GM23338 (cell line): ENCODE measurements at places on chromosomes 12 and 14.
A peak's percentile ranks its signal among the peaks of the same experiment; 100 is the strongest.

GRCh38 chr12:59615392-59616165 is 19.8 kb downstream of the SLC16A7 start:
- DNase-seq, result no peak

- no peak for DNase-seq
These were observed 591.0 kb upstream of the ATP2B1 start for GRCh38 chr12:90299666-90300065.

GRCh38 chr12:76460807-76461206 is 98.8 kb downstream of the OSBPL8 start:
- DNase-seq, result no peak

GRCh38 chr12:6058481-6059161 is 65.8 kb downstream of the VWF start:
- DNase-seq, result no peak

DNA sequence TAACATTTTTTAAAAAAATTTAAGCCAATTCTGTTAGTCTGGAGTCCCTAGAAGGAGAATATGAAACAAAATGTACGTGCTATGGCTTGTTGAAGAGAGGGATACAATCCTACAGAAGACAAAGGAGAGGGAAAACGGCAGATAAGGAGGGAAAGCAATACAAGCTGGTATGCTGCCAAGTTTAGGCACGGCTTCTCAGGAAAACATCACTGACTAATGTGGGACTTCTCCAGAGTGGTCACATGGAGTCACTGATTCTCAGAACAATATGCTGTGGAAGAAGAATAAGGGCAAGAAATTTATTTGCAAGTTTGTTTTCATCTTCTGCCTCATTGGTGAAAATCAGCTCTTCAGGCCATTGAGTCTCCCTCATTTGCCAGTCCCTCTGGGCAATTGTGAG is 22.9 kb upstream of the NR1H4 start:
- no peak for DNase-seq

- DNase-seq, result no peak
These were observed 720.9 kb upstream of the TBX3 start for GRCh38 chr12:115404761-115405470.

GRCh38 chr12:15268927-15269552 is 47.8 kb upstream of the RERG start:
- peak; percentile 73 for DNase-seq

DNA sequence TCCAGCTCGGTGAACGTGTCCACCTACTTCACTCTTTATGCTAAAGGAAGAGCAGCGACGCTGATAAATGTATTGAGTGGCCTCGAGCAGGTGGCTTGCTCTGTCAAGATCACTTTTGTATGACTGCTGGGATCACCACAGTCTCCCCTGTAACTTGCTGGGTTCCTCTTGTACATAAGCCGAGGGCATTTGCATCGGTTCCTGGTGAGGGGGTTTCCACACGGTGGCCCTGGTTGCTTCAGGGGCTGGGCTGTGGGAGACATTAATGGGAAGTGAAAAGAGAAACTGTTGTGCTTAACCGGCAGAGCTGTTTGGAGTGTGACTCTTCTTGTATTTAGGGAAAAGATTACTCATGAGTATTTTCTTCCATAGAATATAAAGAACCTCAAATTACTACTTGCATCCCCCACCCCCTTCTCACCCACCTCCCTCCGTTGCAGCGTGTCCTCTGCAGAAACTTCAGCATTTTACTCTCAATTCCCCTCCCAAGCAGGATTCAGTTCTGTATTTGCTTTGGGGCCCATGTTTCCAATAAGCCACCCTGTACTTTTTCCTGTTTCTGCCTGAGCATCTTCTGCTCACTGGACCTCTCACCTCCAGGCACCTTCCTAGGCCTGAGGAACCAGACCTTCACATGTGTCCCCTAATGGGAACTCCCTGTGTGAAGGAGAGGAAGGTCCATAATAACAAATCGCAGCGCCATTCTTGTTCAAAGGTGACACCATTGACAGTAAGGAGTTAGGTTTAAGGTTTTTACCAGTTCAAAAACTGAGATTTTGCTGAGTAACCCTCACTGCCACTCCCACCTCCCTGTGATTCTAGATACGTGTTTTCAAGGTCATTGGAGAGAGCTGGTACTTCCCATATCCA is 187.0 kb downstream of the ETV6 start:
- DNase-seq, result no peak

DNA sequence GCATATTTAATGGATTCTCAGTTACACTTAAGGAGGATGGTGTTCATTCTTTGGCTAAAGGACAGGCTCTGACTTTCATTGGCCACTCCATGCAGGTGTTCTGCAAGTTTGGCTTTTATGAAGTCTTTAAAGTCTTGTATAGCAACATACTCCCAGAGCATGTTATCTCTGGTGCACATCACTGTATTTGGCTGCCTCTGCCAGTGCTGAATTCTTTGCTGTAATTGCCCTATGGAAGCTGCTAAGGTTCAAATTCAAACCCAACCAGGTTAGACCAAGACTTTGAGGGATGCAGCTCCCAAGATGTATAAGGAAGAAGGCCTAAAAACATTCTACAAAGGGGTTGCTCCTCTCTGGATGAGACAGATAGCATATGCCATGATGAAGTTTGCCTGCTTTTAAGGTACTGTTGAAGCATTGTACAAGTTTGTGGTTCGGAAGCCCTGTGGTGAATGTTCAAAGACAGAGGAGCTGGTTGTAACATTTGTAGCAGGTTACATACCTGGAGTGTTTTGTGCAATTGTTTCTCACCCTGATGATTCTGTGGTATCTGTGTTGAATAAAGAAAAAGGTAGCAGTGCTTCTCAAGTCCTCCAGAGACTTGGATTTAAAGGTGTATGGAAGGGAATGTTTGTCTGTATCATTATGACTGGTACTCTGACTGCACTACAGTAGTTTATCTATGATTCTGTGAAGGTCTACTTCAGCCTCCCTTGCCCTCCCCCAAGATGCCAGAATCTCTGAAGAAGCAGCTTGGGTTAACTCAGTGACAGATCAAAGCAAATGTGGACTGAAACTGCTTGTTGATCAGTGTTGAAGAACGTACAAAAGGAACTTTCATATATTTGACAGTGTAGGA is 19.4 kb downstream of the TMEM116 start:
- no peak for DNase-seq

DNA sequence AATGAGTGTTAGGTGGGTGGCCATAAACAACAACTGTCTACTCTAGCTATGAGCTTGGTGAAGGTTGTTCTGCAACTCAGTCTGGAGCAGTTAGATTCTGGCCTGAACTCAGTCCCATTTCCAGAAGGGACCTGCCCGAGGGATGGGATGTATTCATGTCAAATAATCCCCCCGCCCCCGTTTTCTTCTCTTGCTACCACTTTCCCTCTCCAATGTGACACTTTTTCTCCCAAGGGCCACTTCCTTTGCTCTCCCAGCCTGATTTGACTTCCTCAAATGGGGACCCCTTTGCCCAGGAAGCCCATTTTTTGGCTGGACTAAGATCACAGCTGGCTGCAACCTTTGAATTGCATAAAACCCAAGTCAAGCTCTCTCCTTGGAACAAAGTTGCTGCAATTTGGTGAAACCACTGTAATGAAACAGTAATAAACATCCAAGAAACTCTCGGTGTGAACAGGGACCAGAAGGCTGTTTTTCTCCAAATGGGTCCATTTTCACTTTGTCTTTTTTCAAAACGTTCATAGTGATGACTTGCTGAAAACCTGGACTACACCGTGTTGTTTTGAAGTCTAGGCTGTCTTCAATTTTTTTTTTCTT is 137.2 kb upstream of the GSC start:
- DNase-seq, result no peak

DNA sequence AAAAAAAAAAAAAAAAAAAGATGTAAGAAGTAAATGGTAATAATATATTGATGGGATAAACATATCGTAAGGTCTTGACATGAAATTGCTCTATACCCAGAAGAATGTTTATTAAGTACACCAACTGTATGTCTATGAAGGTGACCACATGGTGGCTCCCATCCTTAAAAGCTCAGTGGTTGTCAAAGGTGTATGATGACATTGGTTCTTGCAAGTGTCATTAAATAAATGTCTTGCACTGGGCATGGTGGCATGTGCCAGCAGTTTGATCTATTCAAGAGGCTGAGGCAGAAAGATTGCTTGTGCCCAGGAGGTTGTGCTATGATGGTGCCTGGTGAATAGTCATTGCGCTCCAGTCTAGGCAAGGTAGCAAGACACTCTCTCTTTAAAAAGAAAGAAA is 10.4 kb downstream of the CCT2 start:
- DNase-seq, result no peak

GRCh38 chr12:93507165-93507564 is 39.9 kb downstream of the MRPL42 start:
- DNase-seq, result no peak

DNA sequence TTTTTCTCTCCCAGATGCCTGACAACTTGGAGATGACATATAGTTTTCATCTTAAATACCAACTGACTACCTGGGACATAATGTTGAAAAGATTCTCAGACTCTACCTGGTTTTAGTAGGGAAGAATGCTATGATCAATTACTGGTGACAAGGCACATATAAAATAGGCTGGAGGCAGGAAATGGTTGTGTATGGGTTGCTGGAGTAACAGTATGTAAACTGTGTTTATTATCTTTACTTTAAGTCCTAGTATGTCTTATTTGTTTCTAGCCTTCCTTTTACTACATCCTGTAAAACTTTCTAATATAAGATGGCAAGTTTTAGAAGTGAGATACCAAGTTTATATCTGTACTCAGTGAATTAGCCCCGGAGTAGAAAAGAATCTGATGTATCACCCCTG is 98.1 kb downstream of the NUBPL start:
- DNase-seq, result no peak

GRCh38 chr12:115998119-115998633 is 279.3 kb downstream of the MED13L start:
- peak; percentile 73 for DNase-seq

GRCh38 chr14:24839617-24840203 is 205.7 kb upstream of the GZMB start:
- no peak for DNase-seq

- DNase-seq, result no peak
These were observed 81.6 kb downstream of the CCDC92 start for GRCh38 chr12:123891011-123891410.

GRCh38 chr12:101891462-101891971 is 14.1 kb downstream of the DRAM1 start:
- DNase-seq, result no peak

DNA sequence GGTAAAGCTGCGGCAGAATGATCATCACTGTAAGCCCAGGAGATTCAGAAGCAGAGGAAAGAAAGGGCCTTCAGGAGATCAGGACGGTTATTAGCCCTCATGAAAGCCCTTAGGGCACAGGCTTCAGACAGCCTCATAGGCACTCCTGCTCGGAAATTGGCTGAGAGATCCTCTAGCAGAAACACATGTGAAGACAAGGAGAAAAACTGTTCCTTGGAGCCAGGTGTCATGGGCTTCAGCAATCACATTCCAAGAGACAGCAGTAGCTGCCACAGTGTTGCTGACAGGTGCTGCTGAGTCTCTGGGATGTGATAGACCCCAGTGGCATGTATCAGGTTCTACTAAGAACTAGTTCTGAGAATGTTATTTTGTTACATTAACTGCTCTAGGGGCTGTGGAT is 88.8 kb upstream of the DYRK2 start:
- DNase-seq, result no peak

DNA sequence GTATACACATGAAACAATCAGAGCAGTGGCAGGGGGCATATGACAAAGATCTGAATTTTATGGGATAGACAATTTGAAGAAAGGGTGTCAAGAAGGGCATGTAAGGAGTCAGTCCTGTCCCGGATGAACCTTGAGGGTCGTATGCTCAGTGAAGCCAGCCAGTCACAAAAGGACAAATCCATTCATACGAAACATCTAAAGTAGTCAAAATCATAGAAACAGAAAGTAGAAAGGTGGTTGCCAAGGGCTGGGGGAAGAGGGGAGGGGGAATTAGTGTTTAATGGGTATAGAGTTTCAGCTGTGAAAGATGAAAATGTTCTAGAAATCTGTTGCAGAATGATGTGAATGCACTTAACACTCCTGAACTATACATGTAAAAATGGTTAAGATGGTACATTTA is 157.5 kb downstream of the TGFB3 start:
- DNase-seq, result no peak

- no peak for DNase-seq
These were observed 52.2 kb downstream of the ATXN2 start for GRCh38 chr12:111546758-111547383.

DNA sequence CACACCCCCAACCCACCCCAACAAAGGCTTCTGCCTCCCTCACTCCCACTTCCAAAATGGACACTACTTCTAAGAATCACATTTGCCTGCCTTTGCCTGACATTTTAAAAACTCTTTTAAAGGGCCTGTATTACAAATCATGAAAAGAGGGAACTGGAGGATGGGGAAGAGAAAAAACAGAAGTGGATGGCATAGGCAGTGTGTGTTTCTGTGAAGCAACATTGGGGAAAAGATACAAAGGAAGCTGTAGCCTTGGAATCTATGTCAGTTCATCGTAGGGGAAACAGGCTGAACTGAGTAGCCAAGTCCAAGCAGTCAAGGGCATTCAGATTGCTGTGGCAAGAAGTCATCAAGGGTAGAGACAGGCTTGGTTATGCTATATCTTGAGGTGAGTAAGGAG is 273.9 kb downstream of the BTG1 start:
- DNase-seq, result no peak

DNA sequence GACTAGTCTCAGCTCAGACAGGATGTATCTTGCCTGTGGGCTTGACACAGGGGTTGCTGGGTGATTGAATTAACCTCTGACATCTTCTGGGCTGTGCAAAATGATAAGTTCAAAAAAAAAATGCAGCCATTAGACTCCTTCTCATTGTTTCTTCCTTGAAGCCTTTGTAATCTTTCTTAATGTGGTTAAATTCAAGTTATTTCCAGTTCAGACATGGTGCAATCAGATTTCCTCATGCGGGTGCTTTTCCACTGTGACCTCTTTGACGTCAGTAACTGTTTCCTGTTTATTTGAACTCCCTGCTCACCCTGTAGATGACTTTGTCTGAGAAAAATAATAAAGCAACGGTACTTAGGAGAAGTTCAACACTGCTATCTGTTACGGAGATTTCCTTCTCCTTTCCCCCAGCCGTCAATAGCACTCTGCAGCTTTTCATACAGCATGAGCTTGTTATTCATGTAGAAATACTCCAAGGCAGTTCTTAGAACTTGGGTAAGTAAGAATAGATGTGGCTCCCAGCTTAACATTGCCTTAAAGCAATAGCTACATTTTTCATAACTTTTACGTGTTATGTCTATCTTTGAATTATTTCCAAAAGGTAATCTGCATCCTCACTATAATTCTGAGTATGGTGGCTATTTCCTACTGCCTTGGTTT is 155.5 kb downstream of the PRKCH start:
- DNase-seq, result no peak
